ENCODE measurements at places on chromosomes 3 and 15.

GRCh38 chr3:70501561-70501960 lies 189.1 kb upstream of the MDFIC2 start:
- DNase-seq = no peak

- no peak for DNase-seq
Observed at GRCh38 chr15:95018888-95019545, 787.7 kb downstream of the MCTP2 start.

DNA sequence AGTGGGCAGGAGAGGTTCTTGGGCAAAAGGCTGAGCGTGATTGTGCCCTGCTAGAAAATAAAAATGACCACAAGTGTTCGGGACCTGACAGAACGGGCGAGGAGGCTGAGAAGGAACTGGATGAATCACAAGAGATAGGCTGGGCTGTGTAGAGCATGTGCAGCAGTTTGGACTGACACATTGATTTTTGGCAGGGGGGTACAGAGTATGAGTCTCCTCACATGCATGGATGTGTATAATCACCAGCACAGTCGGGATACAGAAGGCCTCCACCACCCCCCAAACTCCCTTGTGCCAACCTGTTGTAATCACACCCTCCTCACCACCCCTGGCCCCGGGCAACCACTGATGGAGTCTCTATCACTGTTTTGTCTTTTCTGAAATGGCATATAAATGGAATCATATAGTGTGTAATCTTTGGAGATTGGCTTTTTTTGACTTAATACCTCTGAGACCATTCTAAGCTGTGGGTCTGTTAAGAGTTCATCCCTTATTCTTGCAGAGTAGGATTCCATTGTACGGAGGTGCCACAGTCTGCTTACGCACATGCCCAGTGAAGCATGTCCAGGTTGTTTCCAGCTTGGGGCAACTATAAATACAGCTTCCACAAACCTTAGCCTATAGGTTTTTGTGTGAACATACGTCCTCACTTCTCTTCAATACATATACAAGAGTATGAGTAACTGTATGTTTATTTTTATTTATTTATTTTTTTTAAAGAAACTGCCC lies 438.8 kb downstream of the FOXP1 start:
- DNase-seq = no peak

GRCh38 chr15:68696414-68697363 lies 117.9 kb downstream of the CORO2B start:
- no peak for DNase-seq

GRCh38 chr3:68919000-68919399 lies 13.3 kb downstream of the TAFA4 start:
- DNase-seq = no peak

- no peak for DNase-seq
Observed at GRCh38 chr15:79170256-79170664, 79.7 kb upstream of the RASGRF1 start.

- DNase-seq = no peak
Observed at GRCh38 chr3:142925140-142925539, 36.3 kb upstream of the PCOLCE2 start.

- DNase-seq = peak; percentile 70
Observed at GRCh38 chr15:75025548-75026260, 2.3 kb downstream of the PPCDC start.

DNA sequence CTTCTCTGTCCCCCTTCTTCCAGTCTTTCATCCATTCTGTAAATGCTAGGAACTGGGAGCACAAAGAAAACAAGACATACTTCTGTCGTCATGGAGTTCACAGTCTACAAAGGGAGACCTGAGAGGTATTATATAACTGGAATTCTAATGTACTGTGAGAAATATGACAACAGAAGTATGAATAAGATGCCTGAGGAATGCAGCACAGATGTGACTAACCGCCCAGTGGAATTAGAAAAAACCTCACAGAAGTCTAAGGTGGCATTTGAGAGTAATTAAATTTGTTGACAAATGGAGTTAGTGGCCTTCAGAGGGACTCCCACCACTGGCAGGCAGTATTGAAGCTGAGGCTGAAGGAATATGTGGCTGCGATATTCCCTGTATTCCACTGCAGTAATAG lies 168.5 kb upstream of the FAM3D start:
- no peak for DNase-seq

DNA sequence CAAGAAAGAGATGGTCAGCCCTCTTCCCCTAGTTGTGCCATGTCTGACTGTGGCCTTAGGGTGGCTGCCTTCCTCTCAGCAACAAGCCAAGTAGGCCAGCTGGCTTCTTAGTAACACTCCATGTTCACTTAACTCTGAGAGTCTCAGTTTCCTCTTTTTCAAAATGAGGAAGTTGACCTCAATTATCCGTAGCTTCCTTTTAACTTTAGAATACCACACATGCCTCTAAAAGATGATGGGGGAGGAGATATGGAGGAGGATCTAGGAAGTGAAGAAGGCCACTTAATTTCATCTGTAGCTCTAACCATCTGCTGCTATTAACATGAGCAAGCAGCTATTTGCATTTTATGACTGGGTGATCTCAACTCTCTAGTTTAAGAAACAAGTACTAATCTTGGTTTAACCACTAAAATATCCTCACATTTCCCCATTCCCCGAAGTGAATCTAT lies 32.9 kb downstream of the CD200R1L start:
- DNase-seq = no peak

DNA sequence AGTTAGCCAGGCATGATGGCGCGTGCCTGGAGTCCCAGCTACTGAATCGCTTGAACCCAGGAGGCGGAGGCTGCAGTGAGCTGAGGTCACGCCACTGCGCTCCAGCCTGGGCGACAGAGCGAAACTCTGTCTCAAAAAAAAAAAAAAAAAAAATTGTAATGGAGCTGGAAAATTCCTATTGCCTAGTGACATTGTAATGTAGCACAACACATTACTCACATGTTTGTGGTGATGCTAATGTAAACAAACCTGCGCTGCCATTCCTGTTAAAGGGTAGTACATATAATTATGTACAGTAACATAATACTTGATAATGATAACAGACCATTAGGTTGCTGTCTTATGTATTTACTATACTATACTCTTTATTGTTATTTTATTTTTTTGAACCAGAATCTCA lies 39.1 kb downstream of the KNL1 start:
- no peak for DNase-seq

GRCh38 chr3:115710799-115711198 lies 87.5 kb downstream of the GAP43 start:
- no peak for DNase-seq

DNA sequence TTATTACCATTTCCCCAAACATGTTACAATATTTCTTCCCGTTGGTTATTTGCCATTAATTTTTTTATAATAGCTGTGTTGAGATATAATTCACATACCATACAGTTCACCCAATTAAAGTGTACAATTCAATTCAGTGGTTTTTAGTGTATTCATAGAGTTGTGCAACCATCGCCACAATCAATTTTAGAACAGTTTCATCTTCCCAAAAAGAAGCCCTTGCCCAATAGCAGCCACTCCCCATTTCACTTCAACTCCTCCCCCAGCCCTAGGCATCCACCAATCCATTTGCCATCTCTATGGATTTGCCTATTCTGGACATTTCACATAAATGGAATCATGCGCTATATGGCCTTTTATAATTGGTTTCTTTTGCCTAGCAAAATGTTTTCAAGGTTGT lies 225.1 kb downstream of the EPHB1 start:
- DNase-seq = no peak

DNA sequence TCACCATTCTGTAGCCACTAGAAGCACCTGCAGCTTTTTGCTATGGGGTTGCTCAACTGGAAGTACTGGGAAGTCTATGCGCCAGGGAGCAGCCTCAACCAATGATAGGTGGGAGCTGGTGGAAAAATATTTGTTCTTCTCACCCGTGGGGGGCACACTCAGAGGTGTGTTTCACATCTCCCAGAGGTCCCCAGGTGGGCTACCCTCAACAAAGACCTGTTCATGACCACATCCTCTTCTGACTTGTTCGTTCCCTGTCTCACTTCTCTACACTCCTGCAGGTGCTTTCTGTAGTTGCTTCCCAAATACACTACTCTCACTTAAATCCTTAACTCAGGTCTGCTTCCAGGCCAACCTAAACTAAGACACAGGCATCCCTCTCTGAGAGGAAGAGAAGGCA lies 3.6 kb downstream of the CAMP start:
- DNase-seq = no peak

DNA sequence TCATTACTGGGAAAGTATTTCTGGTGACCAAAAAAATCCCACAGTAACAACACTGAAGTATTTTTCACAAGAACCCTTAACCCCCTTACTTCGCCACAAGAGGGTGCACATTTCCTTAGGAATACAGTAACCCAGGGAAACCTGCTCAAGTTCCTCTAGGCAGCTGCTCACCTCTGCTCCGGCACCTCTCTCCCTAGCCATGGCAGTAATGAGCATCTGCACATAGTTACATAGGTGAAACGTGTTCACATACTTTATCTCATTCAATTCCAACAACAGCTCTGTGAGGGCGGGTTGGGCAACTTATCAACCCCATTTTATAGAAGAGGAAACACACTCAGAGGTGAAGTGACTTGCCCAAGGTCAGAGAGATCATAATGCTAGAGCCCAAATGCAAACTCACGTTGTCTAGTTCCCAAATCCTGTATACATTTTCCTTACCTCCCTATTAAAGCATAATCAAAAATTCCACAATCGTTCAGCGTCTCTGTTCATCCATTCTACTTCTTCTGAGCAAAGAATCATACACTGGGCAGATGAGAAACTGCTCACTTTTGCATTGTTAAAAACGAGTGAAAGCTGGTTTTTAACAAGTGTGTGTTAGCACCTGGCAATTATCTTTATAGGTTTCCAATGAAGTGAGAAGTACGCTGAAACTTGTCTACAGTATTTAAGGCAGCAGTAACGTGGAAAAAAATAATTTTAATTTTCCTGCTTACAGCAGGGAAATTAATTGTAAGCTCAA lies 90.7 kb downstream of the IGF2BP2 start:
- DNase-seq = peak; percentile 43

- DNase-seq = no peak
Observed at GRCh38 chr3:2653706-2654105, 456.5 kb downstream of the IL5RA start.

- no peak for DNase-seq
Observed at GRCh38 chr3:119585856-119586570, 6.7 kb downstream of the ADPRH start.

GRCh38 chr3:8420612-8421011 lies 81.0 kb upstream of the LMCD1 start:
- no peak for DNase-seq

GRCh38 chr15:77014132-77015081 lies 19.5 kb downstream of the PSTPIP1 start:
- no peak for DNase-seq

GRCh38 chr3:40631341-40631995 lies 106.7 kb downstream of the ZNF621 start:
- DNase-seq = no peak

DNA sequence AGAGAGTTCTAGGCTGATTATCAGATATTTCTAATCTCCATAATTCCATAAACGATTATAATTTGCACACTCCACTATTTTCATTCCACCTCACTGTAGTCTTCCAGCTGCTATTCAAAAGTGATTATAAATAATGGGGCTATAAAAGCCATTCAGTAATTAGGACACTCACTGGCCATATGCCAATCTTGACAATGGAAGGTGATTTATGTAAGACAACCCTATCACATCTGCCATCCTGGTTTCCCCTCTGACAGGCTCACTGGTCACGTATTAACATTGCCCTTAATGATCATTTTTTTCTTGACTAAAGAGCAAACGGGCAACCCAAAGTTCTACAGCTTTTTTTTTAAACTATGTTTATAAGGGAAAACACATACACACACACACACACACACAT lies 402.4 kb downstream of the MAGI1 start:
- no peak for DNase-seq

- no peak for DNase-seq
Observed at GRCh38 chr3:24145981-24146822, 201.1 kb downstream of the NR1D2 start.

- DNase-seq = no peak
Observed at GRCh38 chr15:70165716-70166284, 68.1 kb upstream of the TLE3 start.

DNA sequence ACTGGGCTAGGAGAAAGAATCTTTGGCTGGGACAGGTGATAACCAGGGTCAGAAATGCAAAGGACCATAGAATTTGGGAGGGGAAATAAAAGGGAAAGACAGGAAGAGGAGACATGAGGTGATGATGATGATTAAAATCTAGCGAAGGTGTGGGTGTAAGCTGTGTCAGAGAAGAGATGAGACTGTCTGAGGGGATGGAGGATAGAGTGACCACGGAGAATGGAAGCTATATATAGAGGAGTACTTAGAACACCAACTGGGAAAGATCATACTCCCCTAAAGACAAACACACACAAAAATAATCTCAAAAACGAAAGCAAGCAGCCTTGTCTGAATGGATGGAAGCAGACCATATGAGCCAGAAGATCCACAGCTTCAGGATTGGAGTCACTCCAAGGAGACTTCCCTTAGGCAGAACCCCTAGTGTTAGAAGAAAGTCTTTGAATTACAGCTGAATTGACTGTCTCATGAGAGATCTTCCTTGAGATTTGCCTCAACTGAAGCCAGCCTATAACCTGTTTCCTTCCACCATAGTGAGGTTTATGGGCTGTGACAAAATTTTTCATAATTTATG lies 115.2 kb upstream of the DAZL start:
- DNase-seq = no peak

- DNase-seq = no peak
Observed at GRCh38 chr15:85828874-85829273, 34.1 kb upstream of the KLHL25 start.

GRCh38 chr3:10331320-10331719 lies 10.4 kb upstream of the SEC13 start:
- no peak for DNase-seq

DNA sequence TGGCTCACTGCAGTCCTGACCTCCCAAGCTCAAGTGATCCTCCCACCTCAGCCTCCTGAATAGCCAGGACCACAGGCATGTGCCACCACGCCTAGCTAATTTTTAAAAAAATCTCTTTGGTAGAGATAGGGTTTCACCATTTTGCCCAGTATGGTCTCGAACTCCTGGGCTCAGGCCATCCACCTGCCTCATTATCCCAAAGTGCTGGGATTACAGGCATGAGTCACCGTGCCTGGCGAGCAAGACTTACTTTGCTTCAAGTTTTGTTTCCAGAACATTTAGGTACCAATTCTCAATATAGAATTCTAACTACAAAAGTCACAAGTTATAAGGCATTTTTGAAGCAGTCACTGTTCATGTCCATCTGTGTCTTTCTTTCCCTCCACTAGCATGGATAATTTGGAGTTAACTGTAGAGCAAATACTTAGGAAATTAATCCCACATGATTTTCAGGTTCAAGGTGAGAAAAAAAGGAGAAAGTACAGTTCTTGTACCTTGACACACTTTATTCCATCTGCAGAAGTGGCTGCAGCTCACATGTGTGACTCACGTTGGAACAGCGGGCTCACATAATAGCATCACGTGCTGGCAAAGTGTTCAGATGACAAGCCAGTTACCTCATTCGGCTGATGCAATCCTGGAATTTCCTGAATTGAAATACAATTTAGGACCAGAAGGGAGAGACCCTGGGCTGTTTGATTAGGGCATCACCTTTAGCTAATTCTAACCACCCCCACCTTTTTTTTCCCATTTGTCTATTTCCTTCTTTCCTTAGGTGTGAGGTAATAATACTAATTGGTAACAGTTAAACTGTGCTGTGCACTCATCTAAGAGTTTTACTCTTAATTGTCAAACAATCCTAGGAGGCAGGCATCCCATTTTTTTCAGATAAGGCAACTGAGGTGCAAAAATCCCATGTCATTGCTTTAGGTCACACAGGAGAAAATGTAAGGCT lies 46.9 kb upstream of the NEDD4 start:
- DNase-seq = peak; percentile 8

- no peak for DNase-seq
Observed at GRCh38 chr3:56975567-56975966, 84.9 kb upstream of the SPATA12 start.

GRCh38 chr15:49720261-49720660 lies 99.4 kb downstream of the DTWD1 start:
- no peak for DNase-seq

- DNase-seq = no peak
Observed at GRCh38 chr15:100926258-100926657, 7.1 kb downstream of the LRRK1 start.

All from NCI-H2029 (cell line).